ENCODE measurements at places on chromosomes 2 and 18. TPM values are rescaled to one million over a fixed set of nuclear protein-coding genes. Genes with fewer than 3 reads are reported as not detected.

STPG4 gene
- total RNA-seq, result 0.90 TPM

- DNase-seq, result no peak
- H3K27ac ChIP-seq, result no peak overlapping the region
- no peak overlapping the region for H3K4me3 ChIP-seq
Observed at GRCh38 chr2:118706371-118706770, 141.1 kb downstream of the EN1 start.

DNA sequence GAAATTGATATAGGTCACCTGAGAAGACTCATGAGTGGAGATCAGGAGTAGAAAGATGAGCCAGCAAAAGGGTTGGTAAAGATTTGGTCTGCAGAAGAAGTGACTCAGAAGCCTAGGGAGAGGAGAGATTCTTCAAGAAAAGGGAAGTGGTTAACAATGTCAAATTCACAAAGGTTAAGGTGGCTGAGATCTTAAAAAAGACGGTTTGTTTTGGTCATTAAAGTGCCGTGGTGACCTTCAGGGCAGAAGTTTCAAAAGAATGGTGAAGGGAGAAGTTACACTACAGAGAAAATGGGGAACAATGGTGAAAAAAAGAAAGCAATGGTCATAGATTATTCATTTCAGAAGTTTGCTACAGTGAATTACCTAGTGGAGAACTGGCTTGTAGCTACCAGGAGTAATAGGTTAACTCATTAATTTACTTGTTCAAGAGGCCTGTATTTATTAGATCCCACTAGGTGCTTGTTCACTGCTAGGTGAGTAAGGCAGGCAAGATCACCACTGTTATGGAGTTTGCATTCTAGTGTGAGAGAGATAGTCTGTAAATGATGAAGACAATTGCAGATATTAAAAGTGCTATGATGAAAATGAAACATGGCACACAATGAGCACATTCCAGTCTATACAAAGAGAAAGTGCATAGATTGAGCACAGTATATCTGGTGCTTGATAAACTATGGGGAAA, 43.0 kb downstream of the FBXO48 start:
- H3K4me1 ChIP-seq, result no peaks in the 10 kb centered on the region
- H3K4me3 ChIP-seq, result no peak overlapping the region
- DNase-seq, result no peak

- H3K4me3 ChIP-seq, result no peak within 1 kb of the TSS
- H3K36me3 ChIP-seq, result no peaks in the 10 kb centered on the region
- no peak within 1 kb of the TSS for H3K27ac ChIP-seq
- H3K4me1 ChIP-seq, result no peaks in the 10 kb centered on the region
- no peaks in the 10 kb centered on the region for H3K27me3 ChIP-seq
Observed at GRCh38 chr2:68365087-68365486, at the start of gene PLEK. PLEK (plus strand) TSS chr2:68365282; CDS start chr2:68365352, 70 bp downstream.

- DNase-seq, result no peak
- no peaks in the 10 kb centered on the region for H3K4me1 ChIP-seq
- no peaks in the 10 kb centered on the region for H3K36me3 ChIP-seq
- no peaks in the 10 kb centered on the region for H3K27me3 ChIP-seq
- no peak overlapping the region for H3K4me3 ChIP-seq
Observed at GRCh38 chr18:45342653-45343052, 272.6 kb upstream of the SLC14A2 start.

DNA sequence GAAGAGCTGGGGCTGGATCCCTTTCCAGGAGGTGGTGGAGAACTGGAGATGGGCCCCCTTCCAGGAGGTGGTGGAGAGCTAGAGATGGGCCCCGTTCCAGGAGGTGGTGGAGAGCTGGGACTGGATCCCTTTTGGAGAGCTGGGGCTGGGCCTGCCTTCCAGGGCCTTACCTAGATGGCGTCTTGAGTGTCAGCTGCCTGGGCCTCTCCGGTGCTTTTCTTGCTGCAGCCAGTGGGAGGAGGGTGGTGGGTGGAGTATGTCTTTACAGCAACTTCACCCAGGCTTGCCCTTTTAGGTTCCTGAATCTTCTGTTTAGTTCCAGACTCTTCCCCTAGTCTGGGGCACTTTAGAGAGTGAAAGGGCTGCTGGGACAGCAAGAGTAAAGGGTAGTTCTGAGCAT, 19.1 kb upstream of the TXNDC2 start:
- H3K4me3 ChIP-seq, result no peak overlapping the region
- no peak overlapping the region for H3K27ac ChIP-seq
- no peak for DNase-seq
- no peaks in the 10 kb centered on the region for H3K4me1 ChIP-seq

CCDC150 gene
- total RNA-seq, result 3.3 TPM

LOXHD1 gene
- 0.16 TPM for total RNA-seq

- no peaks in the 10 kb centered on the region for H3K4me1 ChIP-seq
- no peaks in the 10 kb centered on the region for H3K27me3 ChIP-seq
- DNase-seq, result no peak
- H3K27ac ChIP-seq, result no peak overlapping the region
Observed at GRCh38 chr2:206535260-206535986, 92.1 kb downstream of the ADAM23 start.

SUCLG1 gene
- total RNA-seq, result 44.7 TPM

SOWAHC gene
- 12.0 TPM for total RNA-seq

GRCh38 chr2:105857076-105857740, 112.5 kb downstream of the NCK2 start:
- no peaks in the 10 kb centered on the region for H3K36me3 ChIP-seq
- no peaks in the 10 kb centered on the region for H3K27me3 ChIP-seq
- no peaks in the 10 kb centered on the region for H3K4me1 ChIP-seq
- H3K27ac ChIP-seq, result no peak overlapping the region

DNA sequence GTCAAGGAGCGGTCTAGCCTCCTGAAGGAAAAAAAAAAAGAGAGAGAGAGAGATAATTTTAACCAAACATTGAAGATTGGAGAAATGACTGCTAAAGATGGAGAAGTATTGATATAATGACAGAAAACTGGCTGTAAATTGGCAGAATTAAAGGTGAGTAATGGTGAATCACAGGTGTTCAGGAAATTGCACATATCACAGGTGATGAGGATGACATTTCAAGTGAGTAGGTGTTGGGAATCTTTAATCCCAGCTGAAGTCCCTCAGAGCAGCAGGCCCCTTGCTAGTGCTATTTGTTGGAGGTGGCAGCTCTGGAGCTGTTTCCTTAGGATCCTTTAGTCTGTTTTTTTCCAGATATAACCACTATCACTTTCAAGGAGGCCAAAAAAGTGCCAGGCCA, 678.4 kb upstream of the VRK2 start:
- no peaks in the 10 kb centered on the region for H3K27me3 ChIP-seq
- no peak overlapping the region for H3K27ac ChIP-seq
- DNase-seq, result no peak
- no peaks in the 10 kb centered on the region for H3K4me1 ChIP-seq

- no peak overlapping the region for H3K27ac ChIP-seq
Observed at GRCh38 chr2:126100962-126101361, 555.0 kb upstream of the GYPC start.

GRCh38 chr2:209113026-209113425, 310.8 kb upstream of the MAP2 start:
- no peaks in the 10 kb centered on the region for H3K27me3 ChIP-seq
- H3K27ac ChIP-seq, result no peak overlapping the region
- H3K4me1 ChIP-seq, result no peaks in the 10 kb centered on the region
- no peaks in the 10 kb centered on the region for H3K36me3 ChIP-seq

DNA sequence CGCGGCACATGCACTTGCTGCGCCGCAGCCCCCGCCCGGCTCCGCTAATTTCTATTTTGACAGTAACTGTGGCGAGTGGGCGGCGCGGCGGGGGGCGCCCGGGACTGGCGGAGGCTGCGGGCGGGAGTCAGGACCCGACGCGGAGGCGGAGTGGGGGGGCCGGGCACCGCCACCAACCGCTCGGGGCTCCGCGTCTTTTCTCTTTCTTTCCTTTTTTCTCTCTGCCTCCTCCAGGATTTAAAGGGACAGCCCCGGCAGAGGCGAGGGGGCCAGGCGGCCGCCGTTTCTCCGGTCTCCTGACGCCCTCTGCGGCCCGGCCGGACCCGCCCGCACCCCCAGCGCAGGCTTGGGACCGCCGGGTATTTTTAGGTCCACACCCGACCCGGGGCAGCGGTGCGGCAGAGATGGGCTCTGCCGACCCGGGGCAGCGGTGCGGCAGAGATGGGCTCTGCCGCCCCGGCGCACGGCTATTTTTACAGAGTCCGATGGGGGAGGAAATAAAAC, 460 bp upstream of the ZBTB7C start:
- H3K4me3 ChIP-seq, result peak overlapping the region; percentile 97
- H3K4me1 ChIP-seq, result peaks cover 5% of the 10 kb centered on the region
- no peaks in the 10 kb centered on the region for H3K27me3 ChIP-seq
- H3K27ac ChIP-seq, result peak overlapping the region; percentile 16

CFAP65 gene
- not detected for total RNA-seq

GRCh38 chr2:176507786-176508185, 238.5 kb downstream of the MTX2 start:
- H3K36me3 ChIP-seq, result no peaks in the 10 kb centered on the region
- no peak overlapping the region for H3K4me3 ChIP-seq
- DNase-seq, result no peak
- H3K4me1 ChIP-seq, result no peaks in the 10 kb centered on the region
- H3K27ac ChIP-seq, result no peak overlapping the region

GRCh38 chr2:173119069-173119807, 43.6 kb downstream of the MAP3K20 start:
- H3K27me3 ChIP-seq, result no peaks in the 10 kb centered on the region
- no peak overlapping the region for H3K27ac ChIP-seq
- no peaks in the 10 kb centered on the region for H3K36me3 ChIP-seq
- H3K4me1 ChIP-seq, result peaks cover 7% of the 10 kb centered on the region

- no peak overlapping the region for H3K27ac ChIP-seq
- DNase-seq, result no peak
- no peak overlapping the region for H3K4me3 ChIP-seq
- H3K27me3 ChIP-seq, result no peaks in the 10 kb centered on the region
- no peaks in the 10 kb centered on the region for H3K4me1 ChIP-seq
Observed at GRCh38 chr2:64966839-64967238, 22.4 kb upstream of the SLC1A4 start.

GAL3ST2 gene
- total RNA-seq, result not detected

CIDEA gene
- total RNA-seq, result 0.57 TPM

GRCh38 chr18:49544362-49544761, 17.5 kb upstream of the LIPG start:
- no peaks in the 10 kb centered on the region for H3K36me3 ChIP-seq
- no peak overlapping the region for H3K4me3 ChIP-seq
- H3K27me3 ChIP-seq, result no peaks in the 10 kb centered on the region
- no peaks in the 10 kb centered on the region for H3K4me1 ChIP-seq
- no peak overlapping the region for H3K27ac ChIP-seq

DOK6 gene
- total RNA-seq, result 5.7 TPM

PLEKHB2 gene
- 23.8 TPM for total RNA-seq

TGFA gene
- total RNA-seq, result 2.5 TPM

DNA sequence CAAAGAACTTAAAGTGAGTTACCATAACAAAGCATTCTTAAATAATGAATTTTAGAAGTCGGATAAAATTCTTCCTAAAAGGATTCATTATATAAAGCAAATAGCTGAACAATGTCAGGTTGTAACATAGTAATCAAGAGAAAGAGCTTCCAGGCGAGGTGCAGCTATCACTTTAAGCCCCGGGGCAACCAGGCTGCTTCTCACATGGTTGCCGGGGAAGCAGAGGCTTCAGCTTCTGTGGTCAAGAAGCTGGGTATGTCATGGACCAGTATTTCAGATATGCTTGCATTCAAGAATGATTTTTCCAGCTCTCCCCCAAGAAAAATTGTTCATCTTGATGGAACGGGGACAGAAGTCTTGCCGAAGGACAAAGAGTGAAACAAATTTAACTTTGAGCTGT, 23.6 kb upstream of the KYNU start:
- no peaks in the 10 kb centered on the region for H3K4me1 ChIP-seq
- no peak for DNase-seq
- no peak overlapping the region for H3K27ac ChIP-seq
- H3K36me3 ChIP-seq, result no peaks in the 10 kb centered on the region

- H3K27ac ChIP-seq, result peak overlapping the region; percentile 4
- H3K4me1 ChIP-seq, result no peaks in the 10 kb centered on the region
- no peak for DNase-seq
- H3K36me3 ChIP-seq, result no peaks in the 10 kb centered on the region
- H3K4me3 ChIP-seq, result no peak overlapping the region
Observed at GRCh38 chr18:79217979-79218604, 148.9 kb downstream of the ATP9B start.

GRCh38 chr2:25490217-25490616, 148.5 kb upstream of the DNMT3A start:
- no peak overlapping the region for H3K27ac ChIP-seq
- H3K27me3 ChIP-seq, result no peaks in the 10 kb centered on the region

DNA sequence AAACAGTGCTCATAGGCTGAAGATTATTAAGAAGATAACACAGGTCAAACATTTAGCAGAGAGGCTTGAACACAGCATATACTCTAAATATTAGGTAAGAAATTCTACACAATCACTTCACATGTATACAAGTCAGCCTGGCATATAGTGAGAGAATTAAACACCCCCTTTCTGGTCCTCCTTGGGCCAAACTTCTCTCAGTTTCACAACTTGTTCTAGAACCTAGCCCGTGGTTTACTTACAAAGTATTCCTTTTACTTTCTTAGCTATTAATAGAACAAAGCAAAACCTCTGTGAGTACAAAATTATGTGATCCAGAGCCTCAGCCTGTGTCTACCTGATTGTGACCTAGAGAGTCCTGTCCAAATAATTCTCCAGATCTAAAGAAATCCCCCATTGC, 562.8 kb downstream of the TNS1 start:
- no peak for DNase-seq
- no peaks in the 10 kb centered on the region for H3K27me3 ChIP-seq
- no peak overlapping the region for H3K4me3 ChIP-seq
- no peaks in the 10 kb centered on the region for H3K36me3 ChIP-seq
